Activated CD8-positive, alpha-beta memory T cell treated with anti-CD3 and anti-CD28 coated beads for 24 hours (primary cell): ENCODE measurements at places on chromosomes 3 and 15.

- no peak for DNase-seq
Observed at GRCh38 chr3:127749787-127750225, 72.5 kb downstream of the MGLL start.

GRCh38 chr3:136994772-136995516 is 37.2 kb downstream of the IL20RB start:
- no peak for DNase-seq

DNA sequence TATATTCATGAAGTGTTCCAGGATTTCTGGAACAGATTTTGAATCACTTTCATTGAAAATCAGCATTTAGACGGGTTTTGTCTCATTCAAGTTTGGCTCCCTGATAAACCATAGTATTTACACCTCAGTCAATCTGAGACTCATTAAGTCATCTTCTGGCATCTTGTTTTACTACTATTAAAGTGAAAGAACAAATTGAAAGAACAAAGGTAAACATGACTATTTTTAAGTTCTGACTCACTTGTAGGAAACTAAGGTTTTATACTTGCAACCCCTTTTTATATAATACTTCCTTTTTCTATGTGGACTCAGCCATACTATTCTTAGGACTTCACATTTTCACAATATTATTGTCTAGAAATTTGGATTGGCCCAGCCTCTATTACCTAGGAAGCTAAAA is 854.4 kb downstream of the SQOR start:
- DNase-seq, result no peak

DNA sequence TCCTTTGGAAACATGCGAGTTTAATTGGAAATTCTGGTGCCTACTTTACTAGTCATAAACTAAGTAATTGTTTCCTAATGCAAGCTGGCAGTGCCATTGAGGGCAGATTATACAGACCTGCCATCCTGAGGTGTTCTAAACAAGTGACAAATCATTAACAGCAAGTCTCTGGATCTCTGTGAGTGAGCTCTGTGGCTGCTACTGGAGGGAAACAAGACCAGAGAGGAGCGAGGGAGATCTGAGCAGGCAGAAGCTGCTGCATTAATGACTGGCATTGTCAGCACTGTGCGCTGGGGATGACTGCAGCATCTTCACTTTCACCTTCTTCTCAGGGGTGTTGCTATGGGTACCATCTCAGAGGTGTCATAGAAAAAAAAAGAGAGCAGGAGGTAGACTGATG is 308.4 kb upstream of the DPH6 start:
- DNase-seq, result no peak

DNA sequence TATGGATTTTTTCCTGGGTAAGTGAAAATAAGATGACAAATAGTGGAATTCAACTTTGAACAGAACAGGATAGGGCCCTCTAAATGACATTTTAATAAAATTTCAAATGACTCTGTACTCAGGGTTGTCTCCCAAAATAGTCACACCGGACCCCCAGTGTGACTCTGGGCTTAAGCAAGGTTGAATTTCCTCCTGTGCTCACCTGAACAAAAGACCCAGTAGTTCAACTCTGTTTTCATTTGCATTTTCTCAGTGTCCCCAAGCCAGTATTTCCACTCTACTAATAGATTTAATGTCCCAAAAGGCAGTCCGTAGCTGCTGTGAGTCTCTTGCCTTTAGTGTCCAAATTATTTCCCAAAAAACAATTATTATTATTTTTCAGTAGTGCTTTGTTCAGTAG is 296.6 kb downstream of the PLOD2 start:
- DNase-seq, result no peak

- no peak for DNase-seq
Observed at GRCh38 chr3:112604536-112604935, 36.4 kb downstream of the CCDC80 start.

DNA sequence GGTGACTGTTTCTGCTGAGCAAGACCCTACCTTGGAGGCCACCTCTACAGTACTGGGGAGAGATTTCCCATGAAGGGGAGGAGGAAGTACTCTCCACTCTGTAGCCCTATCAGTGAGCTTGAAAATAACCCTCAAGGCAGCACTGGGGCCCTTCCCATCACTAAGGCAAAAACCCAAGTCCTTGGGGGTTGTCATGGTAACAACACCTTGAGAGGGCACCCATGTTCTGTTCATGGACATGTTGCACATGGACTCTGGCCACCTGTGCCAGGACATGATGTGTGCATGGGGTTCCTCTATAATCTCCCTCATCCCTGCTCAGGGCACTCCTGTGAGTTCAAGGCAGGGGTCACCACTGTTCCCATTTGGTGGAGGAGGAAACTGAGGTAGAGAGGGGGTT is 10.9 kb upstream of the CDC25A start:
- no peak for DNase-seq

- DNase-seq, result peak; percentile 58
Observed at GRCh38 chr3:114454551-114455251, 160.9 kb downstream of the TIGIT start.

DNA sequence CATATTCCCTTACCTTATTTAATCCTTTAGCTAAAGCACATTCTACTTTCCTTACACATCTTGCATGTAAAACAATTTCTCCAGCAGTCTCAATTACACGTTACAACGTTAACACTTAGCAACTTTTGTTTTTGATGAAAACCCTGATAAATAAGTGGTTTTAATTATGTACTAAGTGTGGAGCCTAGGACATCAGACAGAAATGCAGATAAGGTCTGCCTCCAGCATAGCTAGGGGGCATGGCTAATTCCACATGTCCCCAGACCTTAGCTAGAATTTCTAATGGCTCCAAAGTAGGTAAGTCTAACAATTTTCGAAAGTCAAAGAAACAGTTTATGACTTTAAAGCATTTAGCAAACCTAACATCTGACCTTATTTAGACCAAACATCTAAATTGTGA is 77.4 kb upstream of the TERB2 start:
- DNase-seq, result no peak

DNA sequence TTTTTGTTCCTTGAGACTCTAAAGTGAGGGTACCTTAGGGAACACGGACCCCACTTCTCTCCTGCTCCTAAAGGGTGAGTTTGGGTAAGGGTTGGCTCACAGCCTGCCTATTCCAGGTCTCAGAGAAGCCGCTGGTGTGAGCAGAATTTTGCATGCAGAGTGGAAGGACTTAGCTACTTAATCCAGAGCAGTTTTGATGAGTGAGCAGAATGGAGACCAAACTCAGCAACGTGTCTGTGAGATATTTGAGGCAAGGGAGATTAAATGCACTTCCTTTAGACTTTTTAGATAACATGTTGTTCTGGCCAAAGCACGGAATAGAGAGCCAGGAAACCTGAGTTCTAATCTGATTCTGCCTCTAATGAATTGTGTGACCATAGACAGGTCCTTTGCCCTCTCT is 5.1 kb downstream of the SLC24A1 start:
- DNase-seq, result no peak
